ENCODE measurements at places on chromosomes 5 and 9.

GRCh38 chr5:52469835-52470234 is 317.9 kb upstream of the ITGA1 start:
- no peak for DNase-seq

- no peak for DNase-seq
Observed at GRCh38 chr9:138060365-138060764, 182.8 kb downstream of the CACNA1B start.

DNA sequence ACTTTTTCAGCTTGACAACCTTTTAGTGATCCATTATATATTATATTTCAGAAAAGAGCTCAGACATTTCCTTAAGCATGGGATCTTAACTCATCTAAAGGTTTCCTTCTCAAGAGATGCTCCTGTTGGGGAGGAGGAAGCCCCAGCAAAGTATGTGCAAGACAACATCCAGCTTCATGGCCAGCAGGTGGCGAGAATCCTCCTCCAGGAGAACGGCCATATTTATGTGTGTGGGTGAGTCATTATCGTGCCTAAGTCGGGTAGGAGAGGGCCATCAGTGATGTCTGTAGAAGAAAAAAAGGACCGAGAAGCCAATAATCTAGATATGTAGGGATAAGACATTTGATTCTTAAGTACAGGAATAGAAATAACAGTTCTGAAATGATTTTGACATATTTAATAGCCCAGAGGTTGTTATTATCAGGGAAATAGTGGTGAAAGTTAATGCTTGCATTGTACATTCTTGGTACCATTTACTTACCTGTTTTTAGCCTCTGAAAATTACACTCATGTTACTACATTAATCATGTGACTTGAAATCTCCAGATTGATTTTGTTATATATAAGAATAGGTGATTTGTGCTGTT is 28.2 kb downstream of the MTRR start:
- DNase-seq = no peak

- DNase-seq = no peak
Observed at GRCh38 chr5:160097991-160098390, 21.3 kb downstream of the PWWP2A start.

- no peak for DNase-seq
Observed at GRCh38 chr9:115340314-115340713, 222.4 kb upstream of the TNC start.

- DNase-seq = no peak
Observed at GRCh38 chr5:159953609-159954008, 37.3 kb downstream of the ADRA1B start.

DNA sequence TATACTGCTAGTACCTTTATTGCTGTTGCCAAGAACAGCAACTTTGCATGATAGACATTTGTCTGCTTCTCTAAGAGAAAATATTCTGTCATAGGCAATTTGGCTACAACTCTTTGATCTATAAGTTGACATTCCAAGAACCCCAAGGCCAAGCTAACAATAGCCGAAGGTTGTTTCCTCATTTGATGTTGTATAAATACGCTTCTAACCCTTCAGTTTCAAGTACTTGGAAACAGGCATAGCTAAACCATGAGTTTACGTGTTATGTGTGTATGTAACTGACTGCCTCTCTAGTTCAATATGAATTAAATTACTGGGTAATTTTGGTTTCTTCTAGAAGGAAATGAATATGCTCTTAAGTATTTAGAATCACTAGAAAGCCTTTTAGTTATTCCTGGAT is 1034.0 kb downstream of the TLE4 start:
- no peak for DNase-seq

- peak; percentile 32 for DNase-seq
Observed at GRCh38 chr9:78121488-78121887, 89.9 kb upstream of the GNAQ start.

DNA sequence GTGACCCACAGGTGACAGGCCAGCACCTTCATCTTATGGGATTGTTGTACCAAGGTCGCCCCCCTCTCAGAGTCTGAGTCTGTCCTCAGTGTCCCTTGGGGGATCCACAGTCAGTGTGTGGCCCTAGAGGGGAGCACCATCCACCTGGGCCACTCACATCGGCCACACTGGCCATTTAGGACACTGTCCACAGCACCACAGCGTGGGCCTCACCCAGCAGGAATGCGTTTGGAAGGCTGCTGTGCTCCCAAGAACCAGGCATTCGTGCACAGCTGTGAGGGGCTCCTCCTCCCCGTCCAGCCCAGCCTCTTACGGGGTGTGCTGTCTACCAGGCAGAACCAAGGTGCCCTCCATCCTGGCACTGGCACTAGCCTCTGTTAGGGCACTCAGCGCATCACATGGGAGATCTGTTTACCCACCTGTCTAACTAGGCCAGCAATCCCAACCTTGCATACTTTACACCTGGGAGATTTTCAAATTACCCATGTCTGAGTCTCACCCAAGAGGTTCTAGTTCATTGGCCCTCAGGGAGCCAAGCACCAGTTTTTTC is 24.5 kb upstream of the UBE2QL1 start:
- no peak for DNase-seq

DNA sequence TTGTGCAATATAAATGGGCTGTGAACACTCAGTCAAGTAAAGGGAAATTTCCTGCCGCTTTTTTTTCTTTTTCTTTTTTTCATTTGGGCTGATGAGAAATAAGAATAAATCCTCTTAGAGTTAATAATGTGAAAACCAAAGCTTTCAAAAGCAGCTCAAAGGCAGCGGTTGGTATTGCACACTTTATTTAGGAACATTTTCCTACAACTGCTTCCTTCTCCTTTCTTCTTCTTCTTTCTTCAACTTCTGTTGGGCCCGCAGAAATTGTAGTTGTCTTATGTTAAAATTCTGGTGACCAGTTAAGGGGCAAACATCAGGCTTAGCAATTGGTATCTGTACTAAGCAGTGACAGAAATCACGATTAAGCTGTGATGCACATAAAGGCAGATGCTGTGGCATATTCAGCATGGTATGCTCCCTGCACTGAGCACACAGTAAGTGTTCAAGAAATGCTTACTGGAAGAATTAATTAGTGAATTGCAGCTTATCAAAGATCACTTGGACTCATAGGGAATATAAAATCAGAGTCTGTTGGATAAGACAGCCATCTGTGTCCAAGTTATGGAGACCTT is 85.4 kb downstream of the ANKRD55 start:
- DNase-seq = no peak

- no peak for DNase-seq
Observed at GRCh38 chr5:66633754-66634153, 37.6 kb downstream of the MAST4 start.

DNA sequence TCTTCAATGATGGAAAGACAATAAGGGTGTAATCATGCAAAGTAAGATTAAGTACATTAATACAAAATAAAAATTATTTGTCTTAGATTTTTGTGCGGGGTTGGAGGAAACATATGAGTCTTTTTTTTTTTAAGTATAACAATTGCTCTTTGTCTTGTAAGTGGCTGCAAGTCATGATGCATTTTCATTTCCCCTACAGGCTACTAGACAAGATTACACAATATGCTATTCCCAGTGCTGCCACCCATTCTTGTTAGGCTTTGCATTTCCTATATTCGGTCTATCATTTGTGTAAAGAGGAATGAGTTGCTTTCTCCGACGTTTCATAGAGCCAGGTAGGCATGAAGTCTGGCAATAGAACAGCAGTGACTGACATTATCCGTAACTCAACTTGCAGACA is 294.2 kb upstream of the CYLC2 start:
- DNase-seq = no peak

DNA sequence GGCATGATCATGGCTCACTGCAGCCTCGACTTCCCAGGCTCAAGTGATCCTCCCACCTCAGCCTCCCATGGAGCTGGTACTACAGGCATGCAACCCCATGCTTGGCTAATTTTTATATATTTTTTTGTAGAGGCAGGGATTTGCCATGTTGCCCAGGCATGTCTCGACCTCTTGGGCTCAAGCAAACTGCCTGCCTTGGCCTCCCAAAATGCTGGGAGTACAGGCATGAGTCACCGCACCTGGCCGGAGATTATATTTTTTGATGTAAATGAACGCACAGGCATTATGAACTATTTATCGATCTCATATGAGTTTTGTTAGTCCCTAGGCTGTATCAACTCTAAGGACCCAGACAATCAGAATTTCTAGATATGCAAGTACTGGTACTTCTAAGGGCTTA is 25.5 kb upstream of the CEP120 start:
- no peak for DNase-seq

- no peak for DNase-seq
Observed at GRCh38 chr5:171956887-171957495, 49.4 kb downstream of the FBXW11 start.

GRCh38 chr5:132788508-132788907 is 11.5 kb upstream of the SEPTIN8 start:
- no peak for DNase-seq

GRCh38 chr9:131237291-131237690 is 39.0 kb downstream of the FAM78A start:
- DNase-seq = no peak

DNA sequence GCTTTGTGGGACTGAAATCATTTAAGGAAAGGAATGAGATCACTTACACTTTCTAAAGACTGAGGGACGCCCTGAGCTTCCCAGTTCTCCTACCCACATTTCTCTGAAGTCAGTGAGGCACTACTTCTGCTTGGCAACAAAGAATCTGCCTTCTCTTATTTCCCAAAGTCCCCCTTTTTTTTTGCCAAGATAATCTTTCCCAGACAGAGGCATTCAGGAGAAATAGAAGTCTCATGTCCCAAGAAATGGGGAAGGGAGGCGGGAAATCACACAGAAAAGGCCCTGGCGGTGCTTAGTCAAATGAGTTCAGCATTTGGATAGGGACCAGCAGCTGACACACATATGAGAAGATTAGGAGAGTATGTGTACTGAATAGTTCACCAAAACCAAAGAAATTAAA is 159.7 kb downstream of the MUSK start:
- no peak for DNase-seq

DNA sequence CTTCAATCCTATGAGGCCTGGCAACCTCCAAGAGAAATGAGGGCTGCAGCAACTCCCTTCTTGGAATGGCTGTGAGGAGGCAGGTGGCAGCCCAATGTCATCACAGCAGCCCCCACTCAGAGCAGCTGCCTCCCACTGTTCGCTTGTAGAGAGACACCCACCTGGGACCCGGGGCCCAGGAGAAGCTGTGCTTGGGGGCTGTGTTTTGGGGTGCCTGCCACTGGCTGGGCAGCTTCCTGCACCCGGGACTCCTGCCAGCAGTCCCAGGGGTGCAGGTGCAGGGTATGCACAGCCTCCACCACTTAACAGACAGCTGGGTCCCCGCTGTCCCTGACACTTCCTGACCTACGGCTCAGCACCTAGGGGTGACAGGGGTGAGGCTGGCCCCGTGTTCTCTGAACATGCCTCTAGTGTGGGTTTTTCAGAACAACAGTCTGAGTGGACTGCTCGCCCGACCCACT is 26.2 kb downstream of the NIPAL4 start:
- DNase-seq = no peak

DNA sequence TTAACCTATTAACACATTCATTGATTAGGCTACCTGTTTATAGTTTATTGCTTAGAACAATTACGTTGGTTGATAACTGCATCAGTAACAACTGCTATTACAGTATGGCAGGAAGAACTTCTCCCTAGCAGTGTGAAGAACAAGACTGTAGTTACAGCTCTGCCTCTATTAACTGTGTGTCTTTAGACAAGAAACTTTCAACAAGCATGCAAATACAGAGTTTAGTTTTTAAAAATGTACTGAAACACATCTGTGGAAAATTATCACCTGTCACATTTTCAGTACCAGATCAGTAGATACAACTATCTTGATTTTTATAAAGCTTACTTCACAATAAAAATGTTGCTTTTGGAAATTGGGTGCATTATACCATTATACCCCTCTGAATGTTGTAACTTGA is 22.2 kb downstream of the ELL2 start:
- no peak for DNase-seq

DNA sequence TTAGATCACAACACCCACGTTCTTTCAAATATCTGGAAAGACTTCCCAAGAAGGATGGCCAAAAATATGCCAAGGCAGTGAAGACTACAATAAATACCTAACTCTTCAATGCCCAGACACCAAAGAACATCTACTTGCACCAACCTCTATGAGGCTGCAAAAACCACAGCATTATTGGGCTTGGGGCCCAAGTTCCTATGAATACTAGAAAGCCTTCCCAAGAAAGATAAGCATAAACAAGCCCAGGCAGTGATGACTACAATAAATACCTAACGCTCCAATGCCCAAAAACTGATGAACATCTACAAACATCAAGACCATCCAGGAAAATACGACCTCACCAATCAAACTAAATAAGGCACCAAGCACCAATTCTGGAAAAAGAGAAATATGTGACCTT is 41.3 kb downstream of the AP3B1 start:
- DNase-seq = no peak

GRCh38 chr5:132138260-132138659 is 64.7 kb downstream of the CSF2 start:
- DNase-seq = no peak

DNA sequence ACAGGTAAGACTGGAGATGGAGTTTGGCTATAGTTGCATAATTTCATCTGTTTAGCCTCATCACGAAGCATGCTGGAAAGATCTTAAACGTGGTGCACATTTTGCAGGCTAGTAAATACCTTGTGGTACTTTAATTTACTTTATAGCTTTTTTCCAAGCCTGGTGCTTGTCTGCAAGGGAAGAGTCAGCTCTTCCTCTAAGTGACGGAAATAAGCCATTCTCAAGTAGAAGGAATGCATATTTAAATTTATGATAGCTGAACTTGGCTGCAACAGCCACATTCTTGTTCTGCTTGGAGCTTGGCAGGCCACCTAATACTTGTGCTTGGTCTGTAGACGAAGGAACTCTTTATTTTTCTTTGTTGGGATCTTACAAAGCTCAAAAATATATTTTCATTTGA is 188.0 kb upstream of the PIK3R1 start:
- DNase-seq = no peak

- DNase-seq = no peak
Observed at GRCh38 chr5:146081556-146081955, 23.8 kb downstream of the PLAC8L1 start.
